Fibroblast of skin of abdomen (primary cell): ENCODE measurements at places on chromosomes 5 and 9.

DNA sequence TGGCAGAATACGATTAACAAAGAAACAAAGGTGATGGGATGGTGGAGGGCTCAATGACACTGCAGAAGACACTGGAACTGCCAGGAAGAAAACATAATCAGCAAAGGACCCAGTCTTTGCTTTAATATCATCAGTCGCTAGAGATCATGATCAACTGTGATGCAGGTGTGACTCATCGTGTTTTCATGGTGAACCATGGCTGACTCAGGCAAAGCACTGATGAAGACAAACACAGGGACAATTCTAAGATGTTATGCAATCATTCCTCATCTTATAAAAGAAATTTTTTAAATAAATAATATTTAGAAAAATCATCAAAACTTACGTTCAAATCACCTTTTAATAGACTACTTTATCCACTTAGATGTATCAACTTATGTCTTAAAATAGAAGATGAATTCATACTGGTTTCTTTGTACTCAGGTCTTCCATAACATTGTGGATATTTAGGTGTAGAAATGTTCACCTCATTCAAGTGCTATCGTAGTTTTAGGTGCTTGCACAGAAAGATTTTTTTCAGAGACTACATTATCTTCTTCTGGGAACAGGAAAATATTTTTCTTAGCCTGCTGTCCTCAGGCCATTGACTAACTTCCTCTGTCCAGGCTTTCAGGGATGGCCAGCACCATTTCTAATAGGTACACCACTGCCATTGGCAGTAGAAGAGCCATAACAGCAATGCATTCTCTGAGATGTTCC lies 673.4 kb upstream of the MEF2C start:
- peak; percentile 85 for DNase-seq

DNA sequence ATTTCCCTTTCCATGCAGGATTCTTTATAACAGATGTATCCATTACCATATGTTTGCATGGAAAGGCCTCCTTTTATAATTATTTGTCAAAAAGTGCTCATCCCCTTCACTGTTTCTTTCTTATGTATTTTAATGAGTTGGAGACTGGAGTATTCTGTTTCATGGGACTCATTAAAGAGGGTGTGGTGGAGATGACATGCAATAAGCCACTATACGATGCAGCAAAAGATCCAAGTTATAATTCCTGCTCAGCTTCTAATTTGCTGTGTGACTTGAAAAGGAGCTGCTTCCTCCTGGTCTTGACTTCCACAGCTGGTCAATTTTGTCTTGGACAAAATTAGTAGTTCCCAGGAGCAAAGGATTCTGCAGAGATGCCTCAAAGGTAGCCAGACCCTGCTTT lies 13.9 kb downstream of the SGCD start:
- DNase-seq = no peak

GRCh38 chr5:157561110-157561509 lies 14.5 kb downstream of the ADAM19 start:
- DNase-seq = peak; percentile 71

- DNase-seq = no peak
Observed at GRCh38 chr9:17865881-17866280, 287.0 kb downstream of the SH3GL2 start.

- no peak for DNase-seq
Observed at GRCh38 chr9:136138566-136138965, 19.9 kb upstream of the TMEM250 start.

- no peak for DNase-seq
Observed at GRCh38 chr5:172858511-172858989, 24.5 kb downstream of the ERGIC1 start.

DNA sequence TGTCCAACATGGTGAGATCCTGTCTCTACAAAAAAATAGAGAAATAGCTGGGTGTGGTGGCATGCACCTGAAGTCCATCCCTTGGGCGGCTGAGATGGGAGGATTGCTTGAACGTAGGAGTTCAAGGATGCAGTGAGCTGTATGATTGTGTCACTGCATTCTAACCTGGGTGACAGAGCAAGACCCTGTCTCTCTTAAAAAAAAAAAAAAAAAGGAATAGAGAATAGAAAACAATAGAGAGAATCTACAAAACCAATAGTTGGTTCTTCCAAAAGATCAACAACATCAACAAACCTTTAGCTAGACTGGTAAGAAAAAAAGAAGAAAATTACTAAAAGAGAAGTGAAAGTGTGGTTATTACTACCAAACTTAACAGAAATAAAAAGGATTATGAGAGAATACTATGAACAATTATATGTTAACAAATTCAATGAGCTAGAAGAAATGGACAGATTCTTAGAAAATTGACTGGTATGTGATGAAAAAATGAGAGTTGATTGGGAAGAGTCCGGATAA lies 8.1 kb upstream of the SLC38A9 start:
- no peak for DNase-seq

GRCh38 chr9:113577525-113578261 lies 114.2 kb downstream of the RGS3 start:
- DNase-seq = peak; percentile 42

GRCh38 chr5:163565931-163566608 lies 60.7 kb downstream of the MAT2B start:
- DNase-seq = no peak

DNA sequence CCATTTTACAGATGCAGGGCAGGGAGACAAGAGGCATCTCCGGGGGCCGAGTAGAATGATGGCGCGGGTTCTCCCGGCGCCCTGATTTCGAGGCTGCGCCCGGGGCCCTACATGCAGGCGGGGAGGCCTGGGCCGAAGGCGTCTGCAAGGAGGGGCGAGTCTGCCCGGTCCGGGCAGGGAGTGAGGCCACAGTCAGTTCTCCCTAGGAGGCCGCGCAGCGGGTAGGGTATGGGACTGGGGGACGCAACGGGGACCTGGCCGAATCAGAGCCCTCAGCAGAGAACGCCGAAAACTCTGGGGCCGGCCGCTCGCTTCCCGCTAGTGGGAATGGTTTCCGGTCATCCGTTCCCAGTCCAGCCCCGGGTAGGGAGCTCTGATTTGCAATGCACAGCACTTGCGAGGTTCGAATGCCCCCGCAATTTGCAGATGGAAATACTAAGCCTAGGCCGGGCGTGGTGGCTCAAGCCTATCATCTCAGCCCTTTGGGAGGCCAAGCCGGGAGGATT lies 6.4 kb downstream of the TLX3 start:
- no peak for DNase-seq

DNA sequence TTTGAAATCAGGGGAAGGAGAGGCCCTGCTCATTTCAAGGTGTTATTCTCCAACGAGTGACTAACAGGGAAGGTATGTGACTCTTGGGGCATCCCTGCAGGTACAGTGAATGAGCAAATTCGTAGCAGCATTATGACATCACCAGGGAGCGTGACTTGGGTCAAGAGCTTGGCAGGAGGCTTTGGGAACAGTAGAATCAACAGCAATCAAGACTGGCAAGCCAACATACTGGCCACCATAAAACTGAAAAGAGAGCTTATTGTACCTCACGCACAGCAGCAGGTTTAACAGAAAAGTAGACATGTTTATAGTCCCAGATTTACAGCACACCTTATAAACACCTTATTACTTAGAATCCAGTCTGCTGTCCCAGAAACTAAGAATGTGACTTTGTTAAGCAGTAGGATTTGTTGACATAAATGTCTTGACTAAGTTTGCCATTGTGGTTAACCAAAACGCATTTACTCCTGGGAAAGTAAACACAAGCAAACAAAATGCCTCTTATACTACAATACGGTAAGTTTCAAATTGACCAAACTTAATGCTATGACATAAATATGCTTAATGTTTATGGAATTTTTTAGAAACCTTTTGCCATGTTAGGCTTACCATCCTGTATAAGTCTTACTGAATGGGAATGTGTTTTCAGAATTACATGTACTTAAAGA lies 297.8 kb downstream of the NPR3 start:
- no peak for DNase-seq

GRCh38 chr5:73692166-73692640 lies 66.2 kb downstream of the ARHGEF28 start:
- peak; percentile 89 for DNase-seq

DNA sequence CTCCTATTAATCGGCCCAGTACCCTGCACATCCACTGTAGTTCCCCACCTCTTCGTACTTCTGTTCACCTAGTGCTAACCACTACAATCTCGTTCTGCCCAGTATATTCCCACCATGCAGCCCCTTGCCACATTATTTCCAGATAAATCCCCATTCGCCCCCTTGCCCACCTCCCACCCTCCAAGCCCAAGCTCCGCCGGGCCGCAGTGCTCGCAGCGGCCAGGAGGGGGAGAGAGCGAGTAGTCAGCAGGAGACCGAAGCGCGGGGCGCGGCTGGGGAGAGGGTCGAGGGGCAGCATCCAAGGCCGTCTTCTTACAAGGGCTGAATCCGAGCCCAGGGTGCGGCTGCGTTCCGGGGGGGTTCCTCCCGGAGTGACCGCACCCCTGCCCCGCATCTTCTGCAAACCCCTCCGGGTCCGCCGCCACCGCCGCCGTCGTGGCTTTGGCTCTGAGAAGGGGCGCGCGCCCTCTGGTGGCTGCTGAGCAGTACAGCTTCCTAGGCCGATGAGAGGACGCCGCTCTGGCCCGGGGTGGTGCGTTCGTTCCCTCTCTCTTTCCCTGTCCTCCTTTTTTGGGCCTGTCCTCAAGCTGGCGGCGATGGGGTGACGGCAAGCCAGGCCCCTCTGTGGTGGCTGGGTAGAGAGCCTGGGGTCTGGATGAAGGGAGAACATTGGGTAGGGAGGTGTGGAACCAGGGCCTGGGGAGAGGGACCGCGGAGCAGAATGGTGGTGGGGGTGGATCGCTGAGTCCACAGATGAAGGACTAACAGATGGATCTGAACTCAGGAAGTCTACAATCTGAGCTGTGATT lies 30.0 kb upstream of the PSD2 start:
- peak; percentile 68 for DNase-seq

GRCh38 chr9:4904322-4905134 lies 80.5 kb upstream of the JAK2 start:
- peak; percentile 67 for DNase-seq
